ENCODE measurements at places on chromosomes 13 and 19.

DNA sequence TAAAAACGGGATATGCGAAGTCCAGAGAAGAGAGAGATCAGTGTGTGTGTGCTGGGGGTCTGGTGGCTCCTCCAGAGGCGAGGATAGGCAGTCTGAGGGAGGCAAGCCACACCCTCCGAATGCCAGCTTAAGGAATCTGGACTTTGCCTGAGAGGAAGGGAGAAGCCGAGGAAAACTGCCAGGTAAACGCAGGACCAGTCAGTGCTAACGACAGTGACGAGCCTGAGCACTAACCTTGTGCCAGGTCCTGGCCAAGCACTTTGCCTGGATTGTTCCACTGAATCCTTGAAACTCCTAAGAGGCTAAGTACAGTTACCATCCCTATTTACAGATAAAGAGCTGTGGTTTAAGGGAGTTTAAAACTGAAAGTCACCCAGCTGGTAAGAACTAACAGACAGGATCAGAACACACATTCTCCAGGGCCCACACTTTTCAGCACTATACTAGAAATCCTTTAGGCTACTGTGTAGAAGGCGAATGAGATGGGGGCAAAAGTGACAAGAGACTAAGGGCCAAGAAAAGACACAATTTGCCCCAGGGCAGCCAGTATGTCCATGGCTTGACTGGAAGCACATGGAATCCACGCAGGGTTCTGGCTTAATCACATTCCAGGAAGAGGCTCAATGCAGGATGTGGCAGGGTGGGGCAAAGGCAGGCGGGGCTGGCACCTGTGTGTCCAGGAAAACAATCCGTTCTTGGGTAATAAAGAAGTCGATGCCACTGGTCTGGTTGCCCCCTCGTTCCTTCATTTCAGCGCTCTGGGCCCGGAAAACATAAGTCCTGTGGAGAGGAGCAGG lies 15.1 kb downstream of the SMG9 start:
- DNase-seq, result no peak

- DNase-seq, result no peak
These were observed 61.1 kb upstream of the HMGB1 start for GRCh38 chr13:30526612-30527495.

- no peak for DNase-seq
These were observed 33.6 kb downstream of the ERICH4 start for GRCh38 chr19:41476583-41476982.

DNA sequence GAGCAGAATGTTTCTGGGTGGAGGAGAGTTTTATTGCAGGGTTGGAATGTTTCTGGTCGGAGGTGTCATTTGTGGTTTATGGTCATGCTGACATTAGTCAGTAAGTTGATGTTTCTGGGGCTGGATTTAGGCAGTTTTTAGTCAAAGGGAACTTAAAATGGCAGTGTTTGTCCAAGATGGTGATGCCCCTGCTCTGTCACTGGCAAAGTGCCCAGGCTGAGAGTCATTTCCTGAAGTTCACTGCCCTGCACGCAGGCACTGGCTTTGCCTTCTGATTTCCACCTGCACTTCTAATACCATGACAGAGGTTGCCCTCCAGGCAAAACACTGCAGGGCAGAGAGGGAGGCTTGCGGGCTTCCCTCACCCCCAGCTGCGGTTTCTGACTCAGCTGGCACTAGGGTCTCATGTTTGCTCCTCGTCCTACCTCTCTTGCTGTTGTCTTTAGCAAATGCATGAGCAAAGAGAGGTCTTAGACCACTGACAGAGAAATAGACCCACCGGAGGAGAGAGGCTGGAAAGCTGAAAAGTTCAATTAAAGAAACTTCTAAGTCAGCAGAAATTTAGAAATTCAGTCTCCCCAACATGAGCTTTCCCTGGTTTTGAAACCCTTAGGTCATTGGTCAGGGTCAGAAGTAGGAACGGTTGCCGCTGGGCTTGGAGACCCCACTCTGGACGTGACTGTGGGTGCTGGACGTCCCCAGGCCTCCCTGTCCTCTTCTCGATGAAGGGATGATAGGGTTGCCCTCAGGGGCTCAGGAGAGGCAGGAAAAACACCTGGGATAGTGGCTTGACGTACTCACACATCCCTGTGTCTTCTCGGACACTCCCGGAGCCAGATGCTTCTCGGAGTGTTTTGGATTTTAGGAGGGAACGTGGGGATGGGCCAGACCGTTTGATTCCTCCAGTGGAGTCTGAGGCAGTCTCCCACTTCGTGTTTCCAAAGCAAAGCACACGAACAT lies 26.3 kb downstream of the TMEM255B start:
- peak; percentile 42 for DNase-seq

GRCh38 chr19:36987091-36987490 lies 71.0 kb downstream of the ZNF568 start:
- no peak for DNase-seq

DNA sequence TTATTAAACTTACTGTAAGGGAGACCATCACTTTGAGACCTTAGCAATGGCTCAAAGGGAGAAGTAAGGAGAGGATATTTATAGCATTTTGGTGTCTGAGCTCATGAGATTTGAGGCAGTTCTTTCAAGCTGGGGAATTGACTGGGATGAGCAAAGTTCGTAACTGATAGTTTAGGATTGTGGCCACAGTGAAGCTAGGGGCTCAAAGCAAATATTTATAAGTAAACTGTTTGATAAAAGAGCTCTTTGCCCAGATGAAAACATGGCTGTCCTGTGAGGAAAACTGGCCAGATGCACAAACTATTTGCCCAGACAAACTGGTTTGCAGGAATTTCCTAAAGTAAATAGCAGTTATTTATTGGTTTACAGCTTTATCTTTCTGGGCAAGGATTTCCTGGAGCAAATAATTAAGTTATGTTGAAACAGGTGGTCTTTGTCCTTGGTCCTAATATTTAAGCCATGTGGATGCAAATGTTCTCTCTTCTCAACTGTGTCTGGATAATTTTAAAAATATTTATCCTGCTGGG lies 59.7 kb upstream of the TMTC4 start:
- DNase-seq, result no peak

- no peak for DNase-seq
These were observed 16.8 kb upstream of the LENG8 start for GRCh38 chr19:54432144-54432738.

DNA sequence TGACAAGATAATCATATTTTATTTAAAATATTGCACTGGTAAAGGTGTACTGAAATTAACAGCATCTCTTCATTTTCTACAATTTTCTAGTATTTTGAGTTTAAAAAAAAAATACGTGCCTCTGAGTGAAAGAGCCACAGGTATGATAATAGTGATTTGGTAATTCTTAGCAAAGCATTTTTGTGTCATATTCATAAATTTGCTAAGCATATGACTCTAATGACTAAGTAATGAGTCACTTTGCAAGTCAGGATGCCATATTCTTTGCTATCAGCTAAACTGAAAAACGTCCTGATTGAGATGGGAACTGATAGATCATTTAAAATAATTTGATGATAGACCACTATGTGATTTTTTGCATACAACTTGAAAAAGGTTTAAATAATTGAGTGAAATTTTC lies 136.1 kb upstream of the IRS2 start:
- DNase-seq, result no peak

DNA sequence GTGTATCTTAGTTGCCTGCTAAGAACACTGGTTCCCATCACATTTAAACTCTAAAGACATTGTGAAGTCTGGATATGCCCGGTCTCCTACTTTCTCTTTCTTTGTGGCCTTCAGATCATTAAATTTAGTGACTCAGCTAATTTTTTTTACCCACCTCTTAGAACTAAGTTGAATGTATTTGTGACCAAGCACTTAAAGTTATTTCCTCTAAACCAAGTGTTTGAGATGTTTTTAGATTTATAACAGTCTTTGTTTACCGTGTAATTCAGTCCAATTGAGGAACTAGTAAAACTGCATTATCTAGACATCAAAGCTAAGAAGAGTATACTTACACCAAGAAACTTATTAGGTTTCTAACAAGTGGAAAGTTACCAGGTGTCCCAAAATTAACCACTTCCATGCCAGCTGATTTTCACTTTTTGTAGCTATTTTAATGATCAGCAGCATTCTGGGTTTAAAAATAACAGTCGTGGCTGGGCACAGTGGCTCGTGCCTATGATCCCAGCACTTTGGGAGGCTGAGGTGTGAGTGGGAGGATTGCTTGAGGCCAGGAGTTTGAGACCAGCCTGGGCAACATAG lies 53.1 kb downstream of the ARHGAP35 start:
- peak; percentile 22 for DNase-seq

DNA sequence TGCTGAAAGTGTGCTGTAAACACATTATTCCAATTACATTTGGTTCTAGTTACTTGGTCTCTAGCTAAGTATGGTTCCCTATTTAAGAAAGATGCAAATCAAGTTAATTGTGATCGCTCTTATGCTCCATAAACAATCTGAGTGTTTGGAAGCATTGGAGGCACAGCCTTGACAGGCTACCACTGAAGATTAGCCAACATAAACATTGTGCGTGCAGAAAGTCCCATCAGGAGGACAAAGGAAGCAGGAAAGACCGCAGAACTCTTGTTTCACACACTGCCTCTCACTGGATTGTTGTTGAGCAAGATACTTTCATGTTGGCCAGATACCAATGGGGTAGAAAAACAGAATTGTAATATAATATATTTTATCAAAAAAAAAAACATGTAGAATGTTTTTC lies 814.4 kb downstream of the EFNB2 start:
- no peak for DNase-seq

DNA sequence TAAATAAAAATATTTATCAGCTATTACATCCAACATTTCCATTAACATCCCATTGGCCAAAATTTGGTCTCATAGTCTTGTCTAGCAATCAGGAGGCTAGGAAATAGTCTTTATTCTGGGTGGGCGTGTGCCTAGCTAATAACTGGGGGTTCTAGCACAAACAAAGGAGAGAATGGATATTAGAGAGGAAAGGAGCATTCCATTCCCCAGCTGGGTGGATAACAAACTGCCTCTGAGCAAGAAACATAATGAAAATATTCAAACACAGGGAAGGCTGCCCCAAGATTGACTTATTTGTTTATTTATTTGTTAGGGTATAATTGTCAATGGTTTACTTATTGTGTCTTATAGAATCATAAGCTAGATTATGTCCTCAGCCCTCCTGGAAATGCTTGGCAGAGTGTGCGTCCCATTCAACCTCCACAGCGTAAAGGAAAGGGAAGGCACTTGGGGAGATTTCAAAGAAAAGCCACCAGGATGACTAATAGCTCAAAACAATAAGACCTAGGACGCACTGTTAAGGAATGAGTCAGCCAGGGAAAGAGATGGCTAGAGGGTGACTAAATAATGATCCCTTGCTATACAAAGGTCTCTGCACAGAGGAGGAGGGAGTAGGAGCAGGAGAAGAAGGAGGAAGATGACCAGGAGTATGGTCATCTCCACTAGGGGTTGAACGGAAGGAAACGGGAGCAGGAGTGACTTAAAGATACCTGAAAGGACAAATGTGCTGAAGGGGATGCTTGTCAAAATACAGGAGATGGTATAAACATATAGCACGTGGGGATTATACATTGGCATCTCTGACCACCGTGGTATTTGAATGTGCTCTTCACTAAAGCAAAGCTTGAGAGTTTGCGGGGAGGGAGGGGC lies 23.5 kb upstream of the USP12 start:
- DNase-seq, result no peak

GRCh38 chr13:84118839-84119409 lies 236.7 kb upstream of the SLITRK1 start:
- DNase-seq, result no peak

GRCh38 chr19:34731019-34731829 lies 2.8 kb upstream of the ZNF181 start:
- no peak for DNase-seq

DNA sequence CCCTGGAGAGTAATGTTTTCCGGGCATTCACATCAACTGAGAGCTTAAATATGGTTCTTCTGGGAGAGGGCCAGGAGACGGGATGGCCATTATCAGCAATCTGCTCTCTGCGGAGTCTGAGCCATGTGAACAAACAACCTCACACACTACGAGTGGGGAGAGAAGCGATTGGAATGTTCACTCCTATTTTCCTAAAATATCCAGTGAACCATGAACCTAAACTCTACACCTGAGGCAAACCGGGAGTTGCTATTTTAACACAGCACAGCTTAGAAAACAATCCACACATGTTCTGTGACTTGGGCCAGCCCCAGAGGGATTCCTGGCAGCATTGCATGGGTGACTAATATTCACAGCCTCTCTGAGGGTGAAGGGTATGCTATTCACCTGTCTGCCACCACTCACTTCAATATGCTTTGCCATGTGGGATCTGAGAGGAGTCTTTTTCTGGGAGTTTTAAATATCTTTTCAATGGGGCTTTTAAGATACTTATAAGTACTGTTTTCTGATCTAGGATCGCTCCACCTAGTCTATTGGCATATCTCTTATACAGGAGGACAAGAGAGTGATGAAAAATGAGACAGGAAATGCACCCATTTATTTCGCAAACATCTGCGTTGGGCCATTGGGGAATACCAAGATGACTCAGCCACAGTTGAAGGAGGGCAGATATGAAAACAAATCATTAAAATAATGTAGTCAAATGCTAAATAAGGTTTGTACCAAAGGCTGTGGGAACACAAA lies 72.6 kb upstream of the SERP2 start:
- no peak for DNase-seq

- DNase-seq, result no peak
These were observed 8.8 kb upstream of the SPART start for GRCh38 chr13:36354842-36355623.

GRCh38 chr13:21805733-21806132 lies 134.9 kb downstream of the FGF9 start:
- DNase-seq, result no peak

GRCh38 chr13:107753291-107753690 lies 462.0 kb downstream of the LIG4 start:
- no peak for DNase-seq

DNA sequence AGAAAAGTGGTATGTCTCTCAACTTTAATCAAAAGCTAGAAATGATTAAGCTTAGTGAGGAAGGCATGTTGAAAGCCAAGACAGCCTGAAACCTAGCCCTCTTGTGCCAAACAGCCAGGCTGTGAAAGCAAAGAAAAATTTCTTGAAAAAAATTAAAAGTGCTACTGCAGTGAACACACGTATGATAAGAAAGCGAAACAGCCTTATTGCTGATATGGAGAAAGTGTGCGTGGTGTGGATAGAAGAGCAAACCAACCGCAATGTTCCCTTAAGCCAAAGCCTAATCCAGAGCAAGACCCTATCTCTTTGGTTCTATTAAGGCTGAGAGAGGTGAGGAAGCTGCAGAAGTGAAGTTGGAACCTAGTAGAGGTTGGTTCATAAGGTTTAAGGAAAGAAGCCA lies 96.4 kb downstream of the ZDHHC20 start:
- DNase-seq, result no peak

GRCh38 chr19:53389978-53390377 lies 5.0 kb upstream of the ZNF765 start:
- no peak for DNase-seq

GRCh38 chr13:102466610-102467190 lies 64.9 kb upstream of the FGF14 start:
- no peak for DNase-seq

- DNase-seq, result no peak
These were observed 38.4 kb upstream of the VSTM2B start for GRCh38 chr19:29487432-29487831.

GRCh38 chr19:6217752-6218334 lies 61.9 kb downstream of the MLLT1 start:
- DNase-seq, result no peak

DNA sequence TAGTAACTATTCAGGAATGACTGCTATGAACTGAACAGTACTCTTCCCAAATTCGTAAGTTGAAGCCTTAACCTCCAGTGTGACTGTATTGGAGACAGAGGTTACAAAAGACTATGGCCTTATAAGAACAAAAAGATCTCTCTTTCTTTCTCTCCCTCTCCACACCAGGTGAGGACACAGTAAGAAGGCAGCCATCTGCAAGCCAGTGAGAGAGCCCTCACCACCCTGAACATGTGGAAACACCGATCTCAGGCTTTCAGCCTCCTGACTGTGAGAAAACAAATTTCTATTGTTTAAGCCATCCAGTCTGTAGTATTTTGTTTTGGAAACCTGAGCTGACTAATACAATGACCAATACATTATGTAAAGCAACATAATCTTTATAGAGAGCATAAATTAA lies 888.9 kb downstream of the SLITRK1 start:
- no peak for DNase-seq
